NCI-H1092 treated with DMSO at 0.1 percent for 48 hours (cell line): ENCODE measurements at places on chromosomes 3 and 15.

- DNase-seq: no peak
Measured at GRCh38 chr3:153289334-153289808, 127.3 kb downstream of the RAP2B start.

- DNase-seq: no peak
Measured at GRCh38 chr3:77795013-77795412, 755.1 kb downstream of the ROBO2 start.

GRCh38 chr15:66774001-66774814, 72.2 kb downstream of the SMAD6 start:
- peak; percentile 25 for DNase-seq

DNA sequence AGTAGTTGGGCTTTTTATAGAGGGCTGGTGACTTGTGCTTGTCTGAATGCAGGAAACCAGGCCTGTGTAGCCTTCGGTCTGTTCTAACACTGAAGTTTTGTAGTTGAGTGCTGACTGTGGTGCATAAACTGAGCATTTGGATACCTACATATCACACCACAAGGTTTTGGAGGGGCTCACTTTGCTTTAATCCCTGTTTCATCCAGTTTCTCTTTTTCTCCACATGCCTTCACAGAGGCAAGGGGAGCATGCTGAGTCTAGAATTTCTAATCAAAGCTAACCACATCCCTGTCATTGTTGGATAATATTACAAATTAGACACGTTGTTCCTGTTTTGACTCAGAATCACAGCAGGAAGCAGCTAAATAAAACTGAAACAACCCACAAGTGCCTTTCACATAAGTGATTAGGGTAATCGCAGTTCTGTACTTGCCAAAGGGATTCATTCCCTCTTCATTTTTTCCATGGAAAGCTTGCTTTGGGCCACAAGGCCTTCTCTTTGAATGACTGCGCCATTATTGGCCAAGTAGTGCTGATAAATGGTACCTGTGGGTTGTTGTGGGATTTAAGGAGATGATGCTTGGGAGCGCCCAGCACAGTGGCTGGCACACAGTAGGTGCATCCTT, 48.9 kb downstream of the TGFBR2 start:
- no peak for DNase-seq

GRCh38 chr15:70956201-70956995, 63.8 kb downstream of the LRRC49 start:
- DNase-seq: no peak

DNA sequence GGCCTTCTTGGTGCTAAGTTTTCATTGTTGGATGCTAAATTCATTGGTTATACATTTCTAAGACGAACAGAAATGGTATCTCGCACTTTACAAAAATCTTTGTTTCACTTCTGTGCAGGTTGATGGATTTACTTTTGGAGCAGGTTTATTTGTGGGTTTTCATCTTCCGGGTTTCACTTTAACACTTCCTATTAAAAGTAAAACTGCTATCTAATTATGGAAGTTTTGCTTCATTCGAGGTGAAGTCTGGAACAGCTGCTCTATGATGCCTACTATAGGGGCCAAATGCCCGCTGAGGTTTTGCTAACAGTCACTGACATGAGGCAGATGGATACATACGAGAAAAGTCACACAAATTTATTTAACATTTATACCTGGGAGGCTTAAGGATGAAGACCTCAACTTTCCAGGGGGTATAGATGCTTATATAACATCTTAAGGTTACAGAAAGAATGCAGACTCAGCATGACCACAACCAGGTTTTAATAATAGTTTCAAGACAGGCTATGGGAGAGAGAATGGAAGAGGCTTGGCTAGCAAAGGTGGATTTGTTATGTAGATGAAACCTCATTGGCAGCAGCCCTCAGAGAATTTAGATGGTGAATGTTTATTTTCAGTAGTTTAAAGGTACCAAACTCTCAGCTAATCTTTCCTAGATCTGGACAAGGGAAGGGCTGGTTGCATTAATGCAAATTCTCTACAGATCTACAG, 54.2 kb downstream of the OSTN start:
- DNase-seq: no peak

DNA sequence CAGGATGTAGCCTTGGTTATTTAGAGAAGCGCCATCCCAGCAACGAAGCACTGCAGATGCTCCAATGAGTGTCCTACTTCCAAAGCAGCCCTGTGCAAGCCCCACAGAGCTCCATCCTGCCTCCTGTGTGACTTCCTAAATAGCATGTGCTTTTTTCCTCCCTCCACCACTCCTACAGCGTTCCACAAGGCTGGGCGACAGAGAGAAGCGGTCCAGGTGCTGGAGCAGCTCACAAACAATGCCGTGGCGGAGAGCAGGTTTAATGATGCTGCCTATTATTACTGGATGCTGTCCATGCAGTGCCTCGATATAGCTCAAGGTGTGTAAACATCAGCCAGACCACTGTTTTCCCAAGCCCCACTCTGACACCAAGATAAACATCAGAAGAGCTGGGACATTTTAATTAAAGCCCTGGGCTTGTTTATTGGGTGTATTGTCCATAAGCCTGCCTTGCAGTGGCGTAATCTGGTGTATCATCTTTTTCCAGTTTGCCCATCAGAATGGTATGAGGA, 22.2 kb upstream of the RHO start:
- DNase-seq: peak; percentile 96

DNA sequence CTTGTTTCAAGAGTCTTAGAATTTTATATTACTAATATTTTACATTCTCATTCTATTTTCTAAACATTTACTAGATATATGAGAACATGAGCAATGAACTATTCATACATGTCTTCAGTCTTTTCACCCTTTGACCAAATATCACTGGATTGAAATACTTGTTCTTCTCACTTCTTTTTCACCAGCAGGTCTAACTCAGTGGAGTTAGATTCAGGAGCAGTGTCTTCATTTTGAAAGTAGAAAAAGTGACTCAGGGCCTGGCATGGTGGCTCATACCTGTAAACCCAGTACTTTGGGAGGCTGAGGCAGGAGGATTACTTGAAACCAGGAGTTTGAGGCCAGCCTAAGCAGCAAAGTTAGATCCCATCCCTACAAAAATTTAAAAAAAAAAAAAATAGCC, 70.8 kb downstream of the USP13 start:
- no peak for DNase-seq

DNA sequence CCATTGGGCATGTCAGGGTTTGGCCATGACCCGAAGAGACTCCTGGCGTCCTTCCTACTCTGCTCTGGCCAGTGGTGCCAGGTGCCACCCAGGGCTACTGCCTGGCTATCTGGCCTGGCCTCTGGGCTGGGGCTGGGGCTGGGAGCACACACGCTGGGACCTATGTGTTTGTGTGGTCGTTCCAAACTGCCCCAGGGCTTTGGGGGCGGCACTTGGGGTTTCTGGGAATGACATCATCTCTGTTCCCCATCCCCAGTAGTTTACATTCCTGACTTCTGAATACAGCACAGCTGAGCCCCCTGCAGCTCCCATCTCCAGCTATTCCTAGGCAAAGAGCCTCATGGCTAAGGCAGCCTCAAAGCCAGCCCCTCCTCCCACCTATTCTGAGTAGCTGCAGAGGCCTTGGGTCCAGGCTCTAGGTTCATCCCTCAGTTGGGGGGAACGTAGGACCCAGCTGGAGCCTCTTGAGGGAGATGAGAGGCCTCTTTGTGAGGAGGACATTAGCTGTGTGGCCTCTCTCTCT, 24.3 kb downstream of the PLEKHO2 start:
- no peak for DNase-seq

- no peak for DNase-seq
Measured at GRCh38 chr3:165729756-165730155, 107.5 kb downstream of the BCHE start.

GRCh38 chr15:52798529-52799101, 8.5 kb upstream of the ONECUT1 start:
- no peak for DNase-seq

DNA sequence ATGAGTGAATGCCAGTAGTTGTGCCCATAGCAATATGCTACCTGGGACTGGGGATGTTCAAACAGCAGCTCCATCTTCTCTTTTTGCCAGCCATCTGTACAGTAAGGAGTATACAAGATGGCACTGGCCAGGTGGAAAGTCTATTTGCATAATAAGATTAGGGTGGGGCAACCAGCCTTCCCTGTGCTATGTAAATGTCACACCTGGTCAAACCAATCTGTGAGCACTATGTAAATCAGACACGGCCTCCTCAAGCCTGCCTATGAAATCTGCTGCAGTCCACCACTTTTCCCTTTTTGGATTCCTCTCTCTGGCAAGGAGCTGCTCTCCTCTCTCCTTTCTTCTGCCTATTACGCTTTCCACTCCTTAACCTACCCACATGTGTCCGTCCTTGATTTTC, 53.0 kb downstream of the C3orf80 start:
- DNase-seq: no peak

DNA sequence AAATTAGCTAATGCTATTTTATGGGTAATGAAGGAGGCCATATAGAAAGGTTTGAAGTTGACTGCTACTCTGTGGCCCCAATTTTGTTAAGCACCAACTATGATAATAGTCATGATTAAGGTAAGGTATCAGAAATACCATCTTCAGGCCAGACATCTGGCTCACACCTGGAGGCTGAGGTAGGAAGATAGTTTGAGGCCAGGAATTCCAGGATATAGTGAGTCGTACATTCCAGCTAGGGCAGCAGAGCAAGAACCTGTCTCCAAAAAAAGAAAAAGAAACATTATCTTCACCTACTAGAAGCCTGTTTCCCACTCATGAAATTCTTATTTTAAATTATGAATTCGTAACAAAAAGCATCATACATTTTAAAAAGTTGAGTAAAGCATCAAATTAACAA, 64.4 kb downstream of the LRRC28 start:
- DNase-seq: no peak

- no peak for DNase-seq
Measured at GRCh38 chr3:45719655-45720487, 30.7 kb downstream of the SACM1L start.

- no peak for DNase-seq
Measured at GRCh38 chr3:44969154-44969827, 6.7 kb downstream of the ZDHHC3 start.

DNA sequence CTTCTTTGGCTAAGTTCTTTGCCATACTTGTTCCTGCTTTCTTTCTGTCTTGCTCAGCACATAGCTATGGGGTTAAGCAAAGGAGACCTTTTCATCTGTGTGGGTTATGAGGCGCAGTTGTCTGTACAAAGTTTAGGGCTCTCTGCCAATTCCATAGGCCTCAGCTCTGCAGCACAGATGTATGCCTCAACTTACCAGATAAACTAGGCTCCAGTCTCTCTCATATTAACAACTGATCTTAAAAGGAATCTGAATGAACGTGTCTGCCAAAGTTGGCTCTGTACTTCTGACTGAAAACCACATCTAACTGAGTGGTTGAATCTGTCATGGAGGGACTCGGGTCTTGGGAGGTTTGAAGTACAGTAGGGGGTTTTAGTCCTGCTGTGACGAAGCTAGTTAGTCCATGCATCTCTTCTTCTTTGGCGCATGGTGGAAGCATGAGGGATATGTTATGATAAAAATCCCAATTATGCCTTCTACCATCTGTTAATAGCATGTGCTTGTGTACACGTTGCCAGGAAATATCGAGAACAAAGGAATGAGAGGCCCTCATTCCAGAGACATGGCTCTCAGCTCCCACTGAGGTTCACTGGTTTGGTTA, 114.6 kb upstream of the TSC22D2 start:
- DNase-seq: no peak

DNA sequence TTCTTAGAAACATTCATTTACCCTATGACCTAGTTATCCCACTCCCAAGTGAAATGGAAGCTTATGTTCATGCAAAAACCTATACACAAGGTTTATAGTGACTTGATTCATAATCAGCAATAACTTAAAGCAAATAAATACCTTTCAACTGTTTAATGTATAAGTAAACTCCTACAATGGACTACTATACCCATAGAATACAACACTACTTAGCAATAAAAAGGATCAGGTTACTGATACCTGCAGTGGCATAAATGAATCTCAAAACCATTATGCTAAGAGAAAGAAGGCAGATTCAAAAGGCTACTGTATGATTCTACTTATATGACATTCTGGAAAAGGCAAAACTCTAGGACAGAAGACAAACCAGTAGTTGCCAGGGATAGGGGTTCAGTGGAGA, 8.3 kb upstream of the POLR2M start:
- peak; percentile 1 for DNase-seq

- DNase-seq: no peak
Measured at GRCh38 chr3:187737368-187738070, 7.7 kb downstream of the BCL6 start.

GRCh38 chr15:34591306-34591705, 7.9 kb upstream of the GOLGA8B start:
- no peak for DNase-seq

- DNase-seq: peak; percentile 87
Measured at GRCh38 chr15:39692356-39693327, 90.0 kb downstream of the FSIP1 start.

GRCh38 chr15:93278783-93279182, 189.8 kb upstream of the RGMA start:
- DNase-seq: no peak

DNA sequence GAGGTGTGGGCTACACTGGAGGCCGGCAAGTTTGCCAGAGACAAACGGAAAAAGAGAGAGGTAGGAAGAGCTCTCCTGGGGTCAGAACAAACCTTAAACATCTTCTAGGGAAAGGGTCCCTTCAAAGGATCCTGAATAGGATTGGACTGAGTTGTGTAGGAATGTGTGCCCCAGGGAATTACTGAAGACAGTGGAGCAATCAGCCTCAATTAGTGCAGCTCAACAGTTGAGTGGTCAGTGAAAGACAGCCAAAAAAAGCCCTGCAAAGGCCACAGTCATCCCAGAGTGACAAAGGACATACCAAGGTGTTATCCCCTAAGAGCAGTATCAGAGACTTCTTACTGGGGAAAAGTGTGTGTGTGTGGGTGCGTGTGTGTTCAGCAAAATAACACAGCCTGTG, 70.3 kb downstream of the NUP210 start:
- DNase-seq: no peak

DNA sequence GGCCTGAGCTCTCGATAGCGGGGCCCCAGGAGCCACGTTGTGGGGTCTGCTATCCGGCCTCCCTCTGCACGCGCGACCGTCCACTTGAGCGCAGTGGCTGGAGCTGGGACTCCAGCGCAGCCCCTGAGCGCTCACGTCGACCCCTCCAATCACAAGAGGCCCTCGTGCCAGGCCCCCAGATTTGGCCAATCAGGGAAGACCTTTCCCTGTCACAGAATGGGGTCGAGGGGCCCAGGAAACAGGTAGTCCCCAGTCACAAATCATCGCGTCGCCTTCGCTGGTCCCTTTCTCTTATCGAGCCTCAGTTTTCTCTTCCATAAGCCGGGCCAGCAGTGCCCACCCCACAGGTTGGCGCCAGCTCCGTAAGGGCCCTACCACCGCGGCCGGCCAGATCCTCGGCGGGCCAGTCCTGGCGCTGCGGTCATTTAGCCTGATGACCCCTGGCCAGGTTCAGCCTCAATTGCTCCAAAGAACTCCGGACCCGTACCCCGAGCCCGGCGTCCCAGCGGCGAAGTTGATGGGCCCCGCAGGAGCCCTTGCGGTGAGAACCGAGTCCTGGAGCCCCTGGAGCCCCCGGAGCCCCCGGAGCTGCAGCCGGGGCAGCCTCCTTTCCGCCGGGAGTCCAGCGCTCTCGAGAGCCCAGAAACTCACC, 435 bp downstream of the ALDH1L1 start:
- DNase-seq: no peak

- no peak for DNase-seq
Measured at GRCh38 chr3:29080967-29081366, 199.9 kb upstream of the RBMS3 start.
